ENCODE measurements at places on chromosomes 6 and 20.

GRCh38 chr6:48766349-48766748, 655.4 kb upstream of the PTCHD4 start:
- no peak for DNase-seq

DNA sequence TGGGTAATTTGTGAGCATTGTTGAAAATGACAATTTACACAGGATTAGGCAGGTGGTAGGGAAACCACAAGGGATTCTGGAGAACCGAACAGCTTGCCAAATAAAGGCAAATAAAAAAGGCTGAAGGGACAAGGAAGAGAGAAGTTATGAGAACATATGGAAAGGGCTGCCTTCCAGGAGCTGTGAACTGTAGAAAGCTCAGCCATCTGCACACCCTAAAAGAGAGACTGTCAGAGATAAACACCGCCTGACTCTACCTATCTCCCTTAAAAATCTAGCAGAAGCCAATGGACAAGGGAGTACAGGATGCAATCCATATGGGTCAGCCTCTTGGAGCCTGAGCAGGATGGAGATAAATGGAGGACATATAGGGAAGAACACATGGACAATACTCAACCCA, 12.7 kb upstream of the SLC17A1 start:
- no peak for DNase-seq

DNA sequence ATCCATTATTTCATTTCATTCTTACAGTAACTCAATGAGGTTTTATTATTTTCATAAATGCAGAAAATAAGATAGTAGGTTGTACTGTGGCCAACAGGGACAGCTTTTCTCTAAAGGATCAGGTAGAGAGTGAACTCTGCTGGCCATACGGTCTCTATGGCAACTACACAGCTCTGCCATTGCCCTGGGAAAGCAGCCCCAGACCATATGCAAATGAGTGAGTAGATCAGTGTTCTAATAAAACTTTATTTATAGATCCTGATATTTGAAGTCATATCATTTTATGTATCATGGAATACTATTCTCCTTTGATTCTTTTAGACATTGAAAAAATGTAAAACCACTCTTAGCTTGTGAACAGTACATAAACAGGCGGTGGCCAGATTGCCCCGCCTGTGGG, 192.5 kb upstream of the RREB1 start:
- no peak for DNase-seq

DNA sequence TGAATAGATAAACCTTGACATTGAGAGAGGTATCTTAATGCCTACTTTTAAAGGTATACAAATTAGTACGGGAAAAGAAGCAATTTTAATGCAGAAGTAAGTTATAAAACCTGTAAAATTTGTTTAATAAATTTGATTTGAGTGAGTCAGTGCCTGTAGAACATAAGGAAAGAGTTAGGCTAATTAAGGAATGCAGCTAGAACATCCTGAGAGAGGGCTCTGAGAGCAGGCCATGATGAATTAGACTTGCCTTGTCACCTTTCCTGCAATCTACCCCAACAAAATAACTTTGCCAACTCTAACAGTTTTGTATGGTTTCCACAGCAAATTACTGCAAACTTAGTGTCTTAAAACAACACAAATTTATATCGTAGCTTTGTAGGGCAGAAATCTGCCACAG, 700.8 kb downstream of the RFPL4B start:
- no peak for DNase-seq

DNA sequence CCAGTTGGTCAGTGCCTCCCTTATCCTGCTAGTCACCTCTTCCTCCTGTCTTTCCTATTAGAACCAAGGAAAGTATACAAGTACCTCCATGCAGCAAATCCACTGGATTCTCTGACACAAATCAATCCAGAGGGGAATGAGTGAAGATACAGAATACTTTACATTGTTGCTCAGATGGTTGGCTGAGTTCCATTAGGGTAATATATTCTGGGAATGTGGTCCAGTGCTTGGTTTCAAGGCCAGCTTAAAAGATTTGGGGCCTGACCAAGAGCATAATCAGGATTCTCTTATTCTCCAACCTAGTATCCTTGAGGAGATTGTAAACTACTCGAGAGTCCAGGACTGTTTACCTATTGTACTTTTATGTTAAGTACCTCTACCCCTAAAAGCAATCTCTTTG, 23.0 kb downstream of the CARMIL1 start:
- DNase-seq, result no peak

Data from NCI-H748 treated with DMSO at 0.1 percent for 48 hours (cell line).